ENCODE measurements at places on chromosomes 6 and 20.

DNA sequence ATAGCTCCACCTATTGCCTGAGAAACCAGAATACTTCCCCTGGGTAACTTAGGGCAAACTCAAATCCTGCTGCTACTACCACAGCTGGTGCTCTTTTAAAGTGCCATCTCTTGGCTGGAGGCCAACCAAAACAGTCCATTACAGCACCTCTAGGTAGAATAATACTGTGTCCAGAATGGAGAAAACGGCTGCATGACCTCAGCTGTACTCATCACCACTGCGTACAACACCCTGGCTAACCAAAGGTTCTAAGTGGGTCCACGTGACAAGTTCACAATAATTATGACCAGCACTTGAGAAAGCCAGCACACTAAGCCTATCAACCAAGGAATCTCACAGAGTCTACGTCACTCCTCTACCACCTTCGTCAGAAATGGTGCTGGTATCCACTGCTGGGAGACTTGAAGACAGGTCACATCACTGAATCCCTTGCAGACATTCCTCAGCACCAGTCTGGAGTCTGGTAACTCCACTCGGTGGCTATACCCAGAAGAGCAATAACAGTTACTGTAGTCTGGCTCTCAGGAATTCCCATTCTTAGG is 40.9 kb upstream of the PKIB start:
- H3K36me3 ChIP-seq = peaks cover 31% of the 10 kb centered on the region
- H3K4me3 ChIP-seq = no peak overlapping the region
- no peak for DNase-seq
- peaks cover 2% of the 10 kb centered on the region for H3K4me1 ChIP-seq

DNA sequence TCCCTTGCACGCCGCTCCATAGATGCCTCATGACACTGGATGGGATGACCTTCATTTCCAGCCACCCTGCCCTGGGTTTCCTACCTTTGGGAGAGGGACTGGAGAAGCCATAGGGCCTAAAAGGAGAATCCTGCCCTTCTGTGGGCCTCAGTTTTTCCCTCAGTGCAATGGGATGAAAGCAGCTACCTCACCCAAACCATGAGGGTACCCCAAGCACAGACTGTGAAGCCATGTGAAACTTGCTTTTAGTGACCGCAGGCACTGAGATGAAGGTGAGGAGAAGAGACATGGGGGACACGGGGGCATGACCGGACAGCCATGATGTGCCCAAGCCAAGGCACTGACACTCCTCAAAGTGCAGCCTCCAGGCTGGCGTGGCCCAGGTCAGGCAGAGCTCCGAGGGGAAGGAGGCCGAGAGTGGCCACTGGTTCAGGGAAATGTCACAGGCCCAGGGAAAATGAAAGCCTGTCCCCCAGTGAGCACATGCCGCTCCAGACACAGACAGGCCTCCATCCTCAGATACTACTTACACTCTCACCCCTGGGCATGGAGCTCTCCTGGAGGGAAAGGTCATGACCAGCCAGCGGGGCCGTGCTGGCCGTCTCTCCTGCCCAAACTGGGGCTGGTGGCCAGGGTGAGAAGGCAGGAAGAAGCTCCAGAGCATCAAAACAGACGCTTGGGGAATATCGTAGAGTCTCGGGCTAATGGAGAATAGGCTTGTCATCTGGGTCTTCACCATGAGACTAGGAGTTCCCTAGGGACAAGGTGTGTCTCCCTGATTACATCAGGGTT is 116.2 kb downstream of the GRM4 start:
- no peak overlapping the region for H3K4me3 ChIP-seq
- H3K27me3 ChIP-seq = peaks cover 24% of the 10 kb centered on the region
- peaks cover 11% of the 10 kb centered on the region for H3K4me1 ChIP-seq

GRCh38 chr20:7967199-7967844 is 27.1 kb upstream of the HAO1 start:
- peaks cover 17% of the 10 kb centered on the region for H3K4me1 ChIP-seq
- H3K4me3 ChIP-seq = no peak overlapping the region
- no peaks in the 10 kb centered on the region for H3K36me3 ChIP-seq
- H3K27me3 ChIP-seq = peaks cover 9% of the 10 kb centered on the region
- no peak for DNase-seq

DNA sequence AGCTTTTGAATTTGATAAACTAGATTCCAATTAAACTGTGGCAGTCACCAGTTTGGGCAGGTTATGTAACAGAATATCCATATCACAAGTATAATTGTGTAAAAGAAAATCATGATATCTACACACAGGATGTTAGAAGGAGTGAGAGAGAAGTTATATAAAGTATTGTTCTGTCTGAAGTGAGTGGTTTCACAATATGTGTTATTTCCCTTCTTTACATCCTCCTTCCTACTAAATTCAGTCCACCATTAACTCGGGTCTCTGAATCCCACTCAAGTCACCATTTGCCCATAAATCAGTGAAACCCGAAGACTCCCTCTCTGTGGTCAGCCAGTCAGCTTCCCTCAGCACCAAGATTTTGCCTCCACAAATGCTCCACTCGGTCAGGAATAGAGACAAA is 796 bp downstream of the HLA-DQB1 start:
- H3K27me3 ChIP-seq = peaks cover 52% of the 10 kb centered on the region
- H3K36me3 ChIP-seq = no peaks in the 10 kb centered on the region
- peak overlapping the region; percentile 73 for H3K4me3 ChIP-seq
- H3K4me1 ChIP-seq = peaks cover 25% of the 10 kb centered on the region

Data from mesothelial cell of epicardium (in vitro differentiated cells).